ENCODE measurements at places on chromosomes 5 and 9. TPM values are rescaled to one million over a fixed set of nuclear protein-coding genes. Genes with fewer than 3 reads are reported as not detected.

DNA sequence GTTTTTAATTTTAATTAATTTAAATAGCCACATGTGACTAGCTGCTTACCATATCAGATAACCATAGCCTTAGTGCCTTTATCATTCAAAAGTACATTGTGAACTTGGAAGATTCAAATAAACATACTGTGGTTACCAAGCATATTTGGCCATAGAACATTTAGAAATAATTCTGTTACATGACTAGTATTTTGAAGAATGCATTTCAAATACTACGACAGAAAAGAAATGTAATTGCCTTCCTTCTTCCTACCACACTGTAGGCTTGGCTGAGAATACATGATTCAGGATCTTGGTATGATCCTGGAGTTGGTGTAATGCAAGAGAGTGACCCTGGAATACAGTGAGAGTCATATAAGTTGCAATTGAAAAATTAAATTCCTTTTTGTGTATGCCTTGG, 109.7 kb upstream of the PCA3 start:
- peaks cover 41% of the 10 kb centered on the region for H3K4me1 ChIP-seq
- no peak for DNase-seq
- H3K36me3 ChIP-seq = no peaks in the 10 kb centered on the region
- H3K27me3 ChIP-seq = no peaks in the 10 kb centered on the region
- no peak overlapping the region for H3K27ac ChIP-seq

DNA sequence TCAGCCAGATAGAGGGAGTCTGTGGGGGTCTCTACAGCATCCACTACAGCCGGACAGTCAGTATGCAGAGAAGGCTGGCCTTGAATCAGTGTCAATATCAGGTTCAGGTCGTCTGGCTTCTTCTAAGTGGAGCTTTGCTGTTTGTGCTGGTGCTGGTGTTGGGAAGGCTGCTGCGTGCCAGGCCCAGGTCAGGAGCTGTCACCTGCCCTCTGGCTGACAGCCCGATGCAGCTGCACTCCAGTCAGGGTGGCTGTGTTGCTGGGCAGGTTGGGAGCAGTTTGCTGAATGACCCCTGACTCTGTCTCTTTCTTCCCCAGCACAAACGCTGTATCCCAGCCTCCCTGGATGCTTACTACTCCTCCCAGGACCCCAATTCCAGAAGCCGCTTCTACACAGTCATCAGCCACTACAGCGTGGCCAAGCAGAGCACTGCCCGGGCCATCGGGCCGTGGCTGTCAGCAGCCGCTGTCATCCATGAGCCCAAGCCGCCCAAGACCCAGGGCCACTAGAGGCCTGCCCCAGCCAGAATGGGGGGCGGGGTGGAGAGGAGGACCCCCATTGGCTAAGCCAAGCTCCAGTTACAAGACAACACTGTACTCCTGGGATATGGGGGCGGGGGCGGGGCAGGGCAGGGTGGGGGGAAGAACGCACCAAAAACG, 61.6 kb downstream of the NSG2 start:
- no peaks in the 10 kb centered on the region for H3K4me1 ChIP-seq
- no peak overlapping the region for H3K4me3 ChIP-seq
- H3K27me3 ChIP-seq = no peaks in the 10 kb centered on the region
- DNase-seq = no peak

DNA sequence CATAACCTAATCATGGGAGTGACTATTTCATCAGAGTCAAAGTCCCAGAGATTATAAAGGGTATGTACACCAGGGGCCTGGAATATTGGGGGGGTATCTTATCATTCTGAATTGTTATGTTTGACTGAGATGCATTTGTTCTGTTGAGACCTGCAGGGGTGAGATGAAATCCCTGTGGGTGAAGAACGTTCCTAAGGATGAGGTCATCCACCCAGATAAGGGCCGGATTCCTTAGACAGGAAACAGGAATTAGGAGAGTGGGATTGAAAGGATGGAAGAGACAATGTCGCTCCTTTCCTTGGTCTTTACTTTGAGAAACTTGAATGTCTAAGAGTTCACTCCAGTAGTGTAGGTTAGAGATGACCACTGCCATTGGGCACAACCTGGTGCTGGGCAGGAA, 54.7 kb downstream of the GAS1 start:
- no peak for DNase-seq
- H3K36me3 ChIP-seq = no peaks in the 10 kb centered on the region
- no peak overlapping the region for H3K27ac ChIP-seq
- no peak overlapping the region for H3K4me3 ChIP-seq

- no peak overlapping the region for H3K27ac ChIP-seq
- H3K27me3 ChIP-seq = peaks cover 57% of the 10 kb centered on the region
- DNase-seq = no peak
Measured at GRCh38 chr9:124035001-124035650, 23.6 kb downstream of the LHX2 start.

DNA sequence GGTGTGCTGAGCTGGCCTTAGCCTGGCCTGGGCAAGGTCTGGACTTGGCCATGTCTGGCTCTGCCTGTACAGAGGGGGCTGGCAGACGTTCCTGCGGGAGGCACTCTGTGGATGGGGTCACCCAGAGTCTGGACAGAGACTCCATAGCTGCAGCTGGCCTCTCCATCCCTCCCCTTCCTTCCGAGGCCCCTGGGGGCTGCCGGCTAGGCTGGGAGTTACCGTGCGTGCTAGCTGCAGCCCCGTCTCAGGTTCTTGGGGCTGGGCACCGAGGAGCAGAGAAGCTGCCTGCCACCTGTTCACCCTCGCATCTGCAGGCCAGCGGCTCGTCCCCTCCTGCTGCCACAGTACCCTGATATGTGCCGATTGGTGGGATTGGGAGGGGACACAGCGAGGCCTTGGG, 63.4 kb downstream of the RXRA start:
- H3K4me1 ChIP-seq = peaks cover 46% of the 10 kb centered on the region
- no peak overlapping the region for H3K4me3 ChIP-seq
- H3K27ac ChIP-seq = no peak overlapping the region
- no peaks in the 10 kb centered on the region for H3K36me3 ChIP-seq
- DNase-seq = no peak
- peaks cover 3% of the 10 kb centered on the region for H3K27me3 ChIP-seq

DNA sequence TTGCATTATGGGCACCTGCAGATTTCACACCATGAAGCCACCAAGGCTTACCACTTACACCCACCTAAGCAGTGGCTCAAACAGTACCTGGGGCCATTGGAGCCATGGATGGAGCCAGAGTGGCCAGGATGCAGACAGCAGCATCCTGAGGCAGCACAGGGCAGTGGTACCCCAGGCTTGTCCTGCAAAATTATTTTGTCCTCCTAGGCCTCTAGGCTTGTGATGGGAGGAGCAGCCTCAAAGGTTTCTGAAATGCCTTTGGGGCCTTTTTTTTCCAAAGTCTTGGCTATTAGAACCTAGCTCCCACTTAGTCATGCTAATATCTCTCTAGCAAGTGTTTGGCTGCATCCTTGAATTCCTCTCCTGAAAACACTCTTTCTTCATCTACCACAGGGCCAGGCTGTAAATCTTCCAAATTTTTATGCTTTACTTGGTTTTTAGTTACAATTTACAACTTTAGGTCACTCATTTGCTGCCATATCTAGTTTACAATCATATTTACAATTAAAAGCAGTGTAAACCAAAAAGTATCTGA, 15.7 kb downstream of the TMC1 start:
- DNase-seq = no peak
- H3K27me3 ChIP-seq = no peaks in the 10 kb centered on the region
- H3K27ac ChIP-seq = no peak overlapping the region

GRCh38 chr5:134911285-134912206, 6.6 kb downstream of the PCBD2 start:
- peaks cover 7% of the 10 kb centered on the region for H3K4me1 ChIP-seq
- no peak for DNase-seq
- H3K4me3 ChIP-seq = no peak overlapping the region
- no peaks in the 10 kb centered on the region for H3K27me3 ChIP-seq
- no peak overlapping the region for H3K27ac ChIP-seq
- H3K36me3 ChIP-seq = peaks cover 17% of the 10 kb centered on the region

DNA sequence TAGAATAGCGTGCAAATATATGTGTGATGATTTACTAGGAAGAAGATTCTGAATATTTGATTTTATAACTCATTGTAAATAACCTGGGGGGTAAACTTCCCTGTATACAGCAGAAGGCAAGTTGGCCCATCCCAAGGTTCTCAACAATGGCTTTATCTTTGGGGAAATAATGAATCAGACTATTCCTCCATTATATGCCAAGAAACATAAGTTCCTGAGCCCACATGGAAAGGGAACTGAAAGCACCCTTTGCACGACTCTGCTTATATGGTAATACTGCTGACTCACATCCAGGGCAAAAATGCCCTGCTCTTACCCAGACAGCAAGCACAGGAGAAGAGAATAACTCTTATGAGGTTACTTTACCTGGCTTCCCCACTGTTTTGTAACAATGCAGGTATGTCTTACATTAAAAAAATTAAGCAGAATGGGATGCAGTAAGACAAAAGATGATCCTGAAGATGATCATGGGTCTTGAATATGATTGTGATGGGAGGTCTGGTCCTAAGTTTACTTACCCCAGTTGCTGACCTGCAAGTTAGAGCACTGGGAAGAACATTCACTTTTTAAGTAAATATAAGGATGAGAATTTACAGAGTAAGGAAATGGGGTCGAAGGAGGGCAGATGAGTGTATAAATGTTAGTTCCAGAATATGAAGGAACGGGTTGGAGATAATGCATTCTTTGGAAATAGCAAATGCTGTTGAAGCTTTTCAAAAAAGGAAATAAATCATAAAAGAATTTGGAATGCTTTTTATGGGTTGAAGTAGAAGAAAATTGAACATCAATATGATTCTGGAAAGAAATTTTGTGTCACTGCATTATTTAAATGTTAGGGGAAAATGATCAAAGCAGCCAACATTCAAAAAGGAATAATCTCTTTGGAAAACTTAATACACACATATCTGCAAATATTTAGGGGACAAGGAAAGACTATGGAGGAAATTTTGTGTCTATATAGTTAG, 428.4 kb upstream of the MPDZ start:
- H3K27ac ChIP-seq = no peak overlapping the region
- H3K36me3 ChIP-seq = no peaks in the 10 kb centered on the region
- no peak overlapping the region for H3K4me3 ChIP-seq
- DNase-seq = no peak
- H3K4me1 ChIP-seq = no peaks in the 10 kb centered on the region

DNA sequence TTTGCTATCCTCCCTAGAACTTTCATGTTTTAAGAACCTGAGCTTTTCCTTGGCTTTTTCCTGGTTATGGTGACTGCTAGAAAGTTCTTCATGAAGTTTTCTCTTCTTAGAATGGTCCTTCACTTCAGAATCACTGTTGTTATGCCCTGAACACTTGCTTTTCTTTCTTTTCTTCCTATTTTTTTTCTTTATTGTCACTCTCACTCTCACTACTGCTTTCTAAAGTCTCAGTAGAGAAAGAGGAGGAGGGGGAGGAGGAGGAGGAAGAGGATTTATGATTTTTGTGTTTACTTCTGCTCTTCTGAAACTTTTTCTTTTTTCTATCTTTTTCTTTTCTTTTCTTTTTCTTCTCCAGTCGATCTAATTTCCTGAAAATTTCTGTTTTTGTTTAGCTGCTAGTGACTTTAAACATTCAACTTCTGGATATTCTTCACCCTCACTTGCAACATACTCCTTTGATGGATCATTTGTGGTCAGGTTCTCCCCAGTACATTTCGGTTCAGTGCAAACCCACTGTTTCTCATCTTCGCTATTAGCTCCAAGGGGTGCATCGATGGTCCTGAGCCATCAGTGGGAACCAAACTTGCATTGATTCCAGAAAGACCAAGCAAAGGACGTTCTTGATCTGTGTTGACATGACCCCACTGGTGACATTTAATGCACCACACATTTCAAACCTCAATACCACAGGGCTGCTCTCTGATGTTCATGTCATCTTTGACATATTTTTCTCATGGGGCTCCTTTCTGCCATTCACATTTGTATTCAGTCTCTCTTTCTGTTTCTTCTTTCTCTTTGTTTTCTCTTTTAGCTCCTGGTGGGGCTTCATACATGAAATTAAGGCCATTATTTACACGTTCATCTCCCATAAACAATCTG, 81.6 kb upstream of the HAND1 start:
- H3K27ac ChIP-seq = no peak overlapping the region
- H3K4me1 ChIP-seq = no peaks in the 10 kb centered on the region
- no peak for DNase-seq
- H3K4me3 ChIP-seq = no peak overlapping the region
- no peaks in the 10 kb centered on the region for H3K36me3 ChIP-seq

Gene PCDHGA4
- total RNA-seq = 0.12 TPM

Gene PCDH12
- 2.6 TPM for total RNA-seq

Gene CTSV
- total RNA-seq = 1.1 TPM

Gene SPAG8
- total RNA-seq = 1.1 TPM

All from activated CD4-positive, alpha-beta memory T cell treated with anti-CD3 and anti-CD28 coated beads for 36 hours (primary cell).